ENCODE measurements at places on chromosomes 3 and 15. TPM values are rescaled to one million over a fixed set of nuclear protein-coding genes. Genes with fewer than 3 reads are reported as not detected.

GRCh38 chr3:44661189-44661588, 12.7 kb downstream of the ZNF35 start:
- H3K4me3 ChIP-seq = no peak overlapping the region
- H3K36me3 ChIP-seq = peaks cover 52% of the 10 kb centered on the region
- no peaks in the 10 kb centered on the region for H3K27me3 ChIP-seq
- no peaks in the 10 kb centered on the region for H3K4me1 ChIP-seq

Gene CD47
- 122 TPM for total RNA-seq

Gene HHATL
- not detected for total RNA-seq

Gene CCDC9B
- total RNA-seq = 1.6 TPM

GRCh38 chr3:167754049-167754448, 18.5 kb downstream of the SERPINI1 start:
- H3K4me1 ChIP-seq = peaks cover 8% of the 10 kb centered on the region
- H3K4me3 ChIP-seq = no peak overlapping the region
- no peaks in the 10 kb centered on the region for H3K27me3 ChIP-seq

Gene OXTR
- total RNA-seq = 0.64 TPM

GRCh38 chr3:108546692-108547091, 36.3 kb upstream of the MYH15 start:
- DNase-seq = no peak
- no peak overlapping the region for H3K27ac ChIP-seq
- H3K4me1 ChIP-seq = peaks cover 11% of the 10 kb centered on the region
- no peaks in the 10 kb centered on the region for H3K27me3 ChIP-seq
- H3K4me3 ChIP-seq = no peak overlapping the region
- peaks cover 26% of the 10 kb centered on the region for H3K36me3 ChIP-seq

DNA sequence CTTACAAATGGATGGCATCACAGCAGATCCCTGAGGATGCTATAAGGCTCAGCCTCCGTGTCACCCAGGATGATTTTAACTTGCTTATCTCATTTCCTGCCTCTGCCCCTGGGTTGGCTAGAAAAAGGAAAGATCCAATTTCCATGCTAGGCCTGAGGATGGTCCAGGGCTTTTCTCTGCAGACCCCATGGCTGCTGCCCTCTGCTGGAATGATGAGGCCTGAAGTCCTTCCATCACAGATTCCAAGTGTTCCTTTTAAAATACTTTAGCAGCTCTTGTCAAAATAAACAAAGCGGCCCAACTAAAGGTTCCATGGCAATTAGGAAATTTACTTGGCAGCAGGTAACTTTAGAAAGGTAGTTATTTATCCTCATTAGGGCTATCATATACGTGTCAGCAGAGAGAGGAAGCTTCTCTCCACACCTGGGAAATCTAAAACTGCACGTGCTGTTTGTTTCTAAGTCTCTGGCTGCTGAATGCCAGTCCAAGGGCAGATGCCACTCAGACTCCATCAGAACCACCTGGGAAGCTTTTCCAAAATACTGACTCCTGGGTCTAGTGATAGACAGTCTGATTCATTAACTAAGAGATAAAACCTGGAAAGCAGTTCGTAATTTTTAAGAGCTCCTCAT, 401.9 kb upstream of the IL12A start:
- no peak overlapping the region for H3K4me3 ChIP-seq
- H3K4me1 ChIP-seq = no peaks in the 10 kb centered on the region
- no peak for DNase-seq
- no peak overlapping the region for H3K27ac ChIP-seq
- H3K27me3 ChIP-seq = peaks cover 1% of the 10 kb centered on the region

DNA sequence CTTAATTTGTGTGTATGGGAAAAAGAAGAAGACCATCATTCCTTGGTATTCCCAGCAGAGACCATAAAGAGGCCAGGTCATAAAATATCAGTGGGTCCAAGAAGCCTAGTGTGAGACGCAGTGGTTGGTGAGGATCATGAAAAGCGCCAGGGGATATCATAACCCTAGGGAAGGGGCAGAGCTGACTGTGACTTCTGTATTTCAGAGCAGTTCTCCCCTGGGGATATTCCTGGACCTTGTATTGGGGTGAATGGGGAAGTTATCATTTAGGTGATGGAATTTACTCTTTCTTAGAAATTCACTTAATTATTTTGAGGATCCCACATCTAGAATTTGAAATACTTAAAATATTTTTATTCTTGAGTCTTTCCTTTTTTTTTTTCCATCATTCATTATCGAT, 34.9 kb upstream of the UMPS start:
- no peak for DNase-seq
- no peaks in the 10 kb centered on the region for H3K36me3 ChIP-seq
- no peaks in the 10 kb centered on the region for H3K4me1 ChIP-seq
- H3K27ac ChIP-seq = no peak overlapping the region
- H3K27me3 ChIP-seq = no peaks in the 10 kb centered on the region
- H3K4me3 ChIP-seq = no peak overlapping the region

Gene SUCNR1
- total RNA-seq = not detected

Gene CALML4
- total RNA-seq = 5.3 TPM

DNA sequence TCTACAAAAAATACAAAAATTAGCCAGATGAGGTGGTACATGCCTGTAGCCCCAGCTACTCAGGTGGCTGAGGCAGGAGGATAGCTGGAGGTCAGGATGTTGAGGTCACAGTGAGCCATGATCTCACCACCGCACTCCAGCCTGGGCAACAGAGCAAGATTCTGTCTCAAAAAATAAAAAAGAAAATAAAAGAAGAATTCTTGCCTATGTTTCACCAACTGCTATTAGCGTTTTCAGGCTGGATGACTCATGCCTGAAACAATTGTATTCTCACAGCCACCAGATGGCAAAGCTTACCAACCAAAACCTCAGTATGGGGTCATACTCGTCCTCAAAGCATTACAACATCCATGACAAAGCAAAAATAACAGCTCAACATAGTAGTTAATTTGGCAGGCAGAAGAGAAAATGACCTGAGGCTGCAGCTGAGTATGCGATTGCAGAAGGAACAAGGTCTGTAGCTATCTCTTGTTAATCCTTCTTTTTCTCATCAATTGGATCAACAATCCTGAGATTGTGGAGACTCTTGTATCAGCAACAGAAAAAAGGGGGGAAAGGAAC, 52.2 kb downstream of the TP53BP1 start:
- peak overlapping the region; percentile 87 for H3K27ac ChIP-seq
- H3K4me1 ChIP-seq = peaks cover 11% of the 10 kb centered on the region
- peaks cover 12% of the 10 kb centered on the region for H3K36me3 ChIP-seq
- H3K27me3 ChIP-seq = no peaks in the 10 kb centered on the region

Gene PLA2G4F
- not detected for total RNA-seq

DNA sequence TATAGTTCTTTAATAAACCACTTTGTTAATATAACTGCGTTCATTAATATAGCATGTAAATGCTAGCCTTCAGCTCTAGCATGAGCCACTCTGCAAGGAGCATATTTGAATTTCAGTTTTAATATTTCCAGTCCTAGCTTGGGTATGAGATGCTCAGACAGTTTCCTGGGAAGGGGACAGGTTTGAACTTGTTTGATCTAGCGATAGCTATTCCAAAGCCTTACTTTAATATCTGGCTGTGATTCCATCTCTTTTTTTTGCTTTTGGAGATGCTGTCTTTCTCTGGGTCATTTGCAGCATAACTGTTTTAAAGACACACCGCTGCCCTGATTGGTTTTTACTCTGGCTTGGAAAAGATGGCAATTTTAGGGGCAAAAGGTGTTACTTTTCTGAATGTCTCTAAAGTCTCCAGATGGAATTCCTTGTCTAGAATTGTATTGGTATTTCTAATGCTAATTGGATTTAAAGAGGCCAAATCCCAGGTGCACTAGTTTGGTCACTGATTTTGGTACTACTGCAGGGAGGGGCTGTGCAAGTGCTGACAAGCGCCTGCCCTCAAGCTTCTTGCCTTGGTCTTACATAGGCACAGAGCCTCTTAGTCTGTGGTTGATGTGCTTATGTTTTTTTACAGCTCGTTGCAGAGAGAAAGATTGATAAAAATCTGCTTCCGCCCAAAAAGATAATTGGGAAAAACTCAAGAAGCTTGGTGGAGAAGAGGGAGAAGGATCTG, 2.8 kb downstream of the NISCH start:
- H3K27ac ChIP-seq = peak overlapping the region; percentile 33
- H3K27me3 ChIP-seq = no peaks in the 10 kb centered on the region
- H3K36me3 ChIP-seq = peaks cover 25% of the 10 kb centered on the region

DNA sequence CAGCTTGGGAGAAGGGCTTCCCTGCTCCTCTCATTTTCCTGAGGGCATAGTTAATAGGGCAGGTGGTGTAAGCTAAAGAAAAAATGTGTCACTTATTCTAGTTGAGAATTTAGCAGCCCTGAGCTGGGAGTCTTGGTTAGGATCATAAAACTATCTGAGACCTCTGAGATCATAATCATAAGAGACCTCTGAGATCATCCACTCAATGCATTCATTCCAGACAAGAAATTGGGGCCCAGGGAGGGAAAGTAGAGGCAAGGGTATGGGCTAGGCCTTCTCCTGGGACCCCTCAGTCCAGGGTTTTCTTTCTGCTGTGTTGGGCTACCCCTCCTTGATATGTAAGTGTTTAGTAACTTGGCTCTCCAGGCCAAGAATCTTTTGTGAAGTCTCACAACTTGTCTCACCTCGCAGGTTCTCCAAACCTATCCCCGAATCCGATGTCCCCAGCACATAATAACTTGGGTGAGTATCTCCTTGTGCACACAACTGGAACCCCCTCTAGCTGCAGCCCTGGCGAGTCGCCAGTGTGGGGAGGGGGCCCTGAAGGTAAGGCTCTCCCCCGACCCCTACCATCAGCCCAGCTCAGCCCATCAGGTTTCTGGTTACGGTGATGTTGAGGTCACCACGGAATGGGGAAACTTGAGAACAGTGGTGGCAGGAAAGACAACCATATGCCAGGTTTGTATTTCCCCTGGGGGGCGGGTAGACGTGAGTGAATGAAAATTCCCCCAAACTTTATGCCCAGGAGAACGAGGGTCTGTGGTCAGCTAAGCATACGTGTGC, 84.1 kb downstream of the AAGAB start:
- peaks cover 60% of the 10 kb centered on the region for H3K4me1 ChIP-seq
- no peak overlapping the region for H3K4me3 ChIP-seq
- H3K36me3 ChIP-seq = peaks cover 45% of the 10 kb centered on the region
- H3K27me3 ChIP-seq = no peaks in the 10 kb centered on the region
- no peak for DNase-seq

GRCh38 chr3:161915418-161915750, 418.8 kb downstream of the OTOL1 start:
- H3K4me3 ChIP-seq = no peak overlapping the region
- H3K27ac ChIP-seq = no peak overlapping the region
- no peaks in the 10 kb centered on the region for H3K4me1 ChIP-seq

DNA sequence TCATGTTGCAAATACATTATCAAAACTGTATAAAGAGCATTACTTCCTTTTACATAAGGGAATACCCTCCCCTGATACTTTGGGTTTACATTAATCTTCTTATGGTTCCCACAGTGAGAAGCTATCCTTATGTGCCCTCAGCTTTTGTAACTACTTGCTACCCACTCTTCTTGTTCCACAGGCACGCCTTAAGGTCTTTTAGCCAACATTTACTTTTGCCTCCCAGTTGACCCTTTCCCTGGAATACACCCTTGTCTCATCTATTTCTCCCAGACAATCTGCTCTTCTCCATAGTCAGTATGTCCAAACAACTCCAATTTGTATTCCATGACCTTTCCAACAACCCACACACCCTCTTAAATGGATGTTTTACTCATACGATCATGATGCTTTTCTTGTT, 116.8 kb upstream of the COL8A1 start:
- H3K36me3 ChIP-seq = no peaks in the 10 kb centered on the region
- H3K27me3 ChIP-seq = no peaks in the 10 kb centered on the region
- H3K4me3 ChIP-seq = no peak overlapping the region
- no peak overlapping the region for H3K27ac ChIP-seq

Data from activated CD4-positive, alpha-beta memory T cell treated with anti-CD3 and anti-CD28 coated beads for 36 hours (primary cell).